ENCODE measurements at places on chromosomes 2 and 18.

DNA sequence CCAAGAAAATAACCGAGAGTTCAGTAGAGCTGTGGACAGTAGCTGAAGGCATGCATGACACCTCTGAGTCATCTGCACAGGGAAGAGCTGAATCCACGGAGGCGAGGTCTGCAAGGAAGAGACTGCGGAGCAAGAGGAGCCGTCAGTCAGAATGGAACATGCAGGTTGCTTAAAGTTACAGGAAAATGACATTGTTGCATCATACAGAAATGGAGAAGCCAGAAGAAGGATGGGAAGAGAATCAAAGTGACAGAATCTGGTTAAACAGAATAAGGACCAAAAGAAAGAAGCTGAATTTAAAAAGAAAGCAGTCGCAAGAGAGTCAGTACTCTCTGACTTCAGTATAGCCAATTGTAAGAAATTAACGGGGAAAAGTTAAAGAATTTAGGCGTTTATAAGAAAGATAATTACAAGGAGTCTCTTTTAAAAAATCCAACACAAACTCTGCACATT, 533.8 kb downstream of the ADCYAP1 start:
- DNase-seq: no peak

DNA sequence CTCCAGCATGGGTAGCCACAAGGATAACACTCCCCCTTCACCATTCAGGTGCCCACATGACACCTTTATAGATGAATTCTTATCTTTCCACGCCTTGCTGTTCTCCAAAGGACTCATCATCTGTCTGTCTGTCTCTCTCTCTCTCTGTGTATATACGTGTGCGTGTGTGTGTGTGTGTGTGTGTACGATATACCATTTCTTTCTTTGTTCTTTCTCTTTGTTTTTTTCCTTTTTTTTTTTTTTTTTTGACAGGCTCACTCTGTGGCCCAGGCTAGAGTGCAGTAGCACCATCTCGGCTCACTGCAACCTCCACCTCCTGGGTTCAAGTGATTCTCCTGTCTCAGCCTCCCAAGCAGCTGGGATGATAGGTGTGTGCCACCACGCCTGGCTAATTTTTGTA, 98.2 kb downstream of the DLGAP1 start:
- DNase-seq: no peak

- DNase-seq: no peak
Observed at GRCh38 chr2:441258-442022, 153.5 kb upstream of the ALKAL2 start.

- DNase-seq: no peak
Observed at GRCh38 chr2:206981086-206981674, 41.9 kb downstream of the CPO start.

All from activated CD4-positive, CD25-positive, alpha-beta regulatory T cell (primary cell).